ENCODE measurements at places on chromosomes 6 and 20.

GRCh38 chr6:118514689-118515088 is 33.4 kb upstream of the PLN start:
- no peak for DNase-seq

DNA sequence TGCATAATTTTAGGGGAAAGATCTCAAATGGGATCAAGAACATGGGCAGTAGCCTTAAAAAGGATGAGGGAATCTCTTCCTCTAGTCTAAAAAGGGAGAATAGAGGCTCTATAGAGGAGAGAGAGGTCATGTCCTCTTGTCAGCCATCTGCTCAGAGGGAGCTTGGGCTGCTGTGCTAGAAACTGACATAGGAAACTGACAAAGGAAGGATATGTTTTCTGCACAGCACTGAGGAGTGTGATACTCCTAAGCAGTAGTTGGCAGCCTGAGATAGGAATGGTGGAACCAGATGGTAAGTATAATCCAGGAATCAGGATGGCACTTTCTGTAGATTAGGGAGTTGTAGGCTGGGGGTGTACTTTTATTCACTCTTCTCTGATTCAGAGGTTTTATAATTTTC is 59.2 kb downstream of the PTPRA start:
- DNase-seq, result no peak

DNA sequence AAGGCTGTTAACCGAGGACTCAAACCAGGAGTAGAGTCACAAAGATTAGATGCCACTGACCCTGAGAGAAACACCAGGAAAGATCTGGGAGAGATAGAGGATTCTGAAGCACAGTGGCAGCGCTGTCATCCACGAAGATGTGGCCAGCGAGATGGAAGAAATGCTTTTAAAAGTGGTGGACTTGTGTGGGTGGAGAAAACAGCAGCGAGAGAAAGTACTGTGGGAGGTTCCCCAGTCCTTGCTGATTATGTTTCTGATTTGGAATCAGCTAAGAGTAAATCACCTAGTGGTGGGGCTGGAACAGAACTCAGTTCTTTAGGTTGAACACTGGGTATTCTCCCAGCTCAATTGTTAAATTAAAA is 435 bp upstream of the ZNF322 start:
- no peak for DNase-seq

DNA sequence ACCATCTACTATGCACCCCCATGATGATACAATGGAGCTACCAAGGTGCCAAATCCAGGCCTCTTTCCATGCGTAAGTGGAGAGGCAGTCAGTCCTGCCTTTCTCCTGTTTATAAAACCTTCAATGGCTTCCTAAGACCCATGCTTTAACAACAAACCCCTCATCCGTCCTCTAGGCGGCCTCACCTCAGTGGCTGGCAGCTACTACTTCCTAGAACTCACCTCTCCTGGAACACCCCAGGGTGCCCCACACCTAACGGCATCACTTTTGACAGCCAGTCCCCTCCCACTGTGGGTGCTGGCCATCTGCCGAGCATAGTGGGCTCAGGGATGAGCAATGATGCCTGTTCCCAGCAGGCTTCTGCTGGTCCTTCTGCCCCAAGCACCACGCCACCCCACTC is 80.0 kb upstream of the TAB2 start:
- no peak for DNase-seq

GRCh38 chr6:119495230-119495683 is 145.7 kb upstream of the MAN1A1 start:
- no peak for DNase-seq
